ENCODE measurements at places on chromosomes 4 and X. TPM values are rescaled to one million over a fixed set of nuclear protein-coding genes. Genes with fewer than 3 reads are reported as not detected.
A peak's percentile ranks its signal among the peaks of the same experiment; 100 is the strongest.

DNA sequence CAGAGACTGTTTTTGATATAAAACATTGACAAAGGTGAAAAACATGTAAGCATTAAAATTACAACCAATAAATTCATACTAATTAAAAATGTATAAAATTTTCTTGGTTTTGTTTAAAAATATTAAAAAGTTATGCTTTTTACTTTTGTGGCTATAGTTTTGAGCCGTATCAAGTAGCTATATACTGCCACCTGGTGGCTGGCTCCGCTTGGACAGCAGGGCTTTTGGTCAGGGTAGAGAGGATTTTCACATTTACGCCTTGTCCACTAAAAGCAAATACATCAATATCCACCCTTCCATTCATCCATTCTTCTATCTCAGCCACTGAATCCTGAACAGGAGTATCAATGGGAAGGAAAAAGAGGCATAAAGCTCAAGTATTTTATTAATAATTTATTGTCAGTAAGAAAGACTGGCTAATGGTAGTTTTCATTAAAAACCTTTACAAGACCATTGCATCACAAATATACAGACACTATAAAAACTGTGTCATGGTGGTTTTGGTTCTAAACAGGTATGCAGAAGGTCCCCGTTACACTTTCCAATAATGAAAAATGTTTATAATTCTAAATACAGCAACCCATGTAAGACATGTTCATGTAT, 32.1 kb upstream of the MTNR1A start:
- peak; percentile 41 for DNase-seq

The EVC2 gene
- total RNA-seq = 8.0 TPM

DNA sequence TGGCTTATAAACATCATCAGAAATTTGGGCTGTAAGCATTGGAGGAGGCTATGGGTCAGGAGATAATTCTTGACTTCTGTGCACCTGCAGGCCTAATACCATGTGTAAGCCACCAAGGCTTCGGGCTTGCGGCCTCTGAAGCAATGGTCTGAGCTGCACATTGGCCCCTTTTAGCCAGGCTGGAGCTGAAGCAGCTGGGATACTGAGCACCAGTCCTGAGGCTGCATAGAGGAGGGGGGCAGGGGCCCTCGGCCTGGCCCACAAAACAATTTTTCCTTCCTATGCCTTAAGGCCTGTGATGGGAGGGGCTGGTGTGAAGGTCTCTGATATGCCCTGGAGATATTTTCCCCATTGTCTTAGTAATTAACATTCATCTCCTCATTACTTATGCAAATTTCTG, 373.0 kb upstream of the HTR2C start:
- peak; percentile 66 for DNase-seq

GRCh38 chr4:87260477-87260876, 40.1 kb upstream of the KLHL8 start:
- no peak for DNase-seq

- no peak for DNase-seq
Measured at GRCh38 chr4:60500810-60501209, 699.3 kb upstream of the ADGRL3 start.

Data from lower leg skin (tissue), 4 donors.